Stimulated activated CD4-positive, alpha-beta T cell treated with anti-CD3 and anti-CD28 coated beads, Interleukin-12 subunit alpha, Interleukin-12 subunit beta, amount 100 ng/mL, for 48 hours (primary cell): ENCODE measurements at places on chromosomes 6 and 20.

DNA sequence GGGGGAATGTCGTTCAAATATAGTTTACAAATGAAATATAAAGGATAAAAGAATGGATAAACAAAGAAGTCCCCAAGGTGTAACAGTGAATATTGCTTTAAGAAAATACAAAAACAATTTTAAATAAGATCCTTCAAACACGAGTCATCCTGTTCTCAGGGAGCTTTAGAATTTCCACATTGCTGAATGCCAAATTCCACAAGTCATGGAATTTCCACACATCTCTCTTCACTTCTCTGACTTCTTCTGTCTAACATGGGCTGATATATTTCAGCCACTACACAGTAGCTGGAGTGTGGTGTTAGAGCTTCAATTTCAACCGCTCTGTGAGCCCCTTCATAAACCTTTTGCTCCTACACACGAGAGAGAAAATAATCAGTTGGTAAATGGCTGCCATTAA lies 28.0 kb downstream of the IL22RA2 start:
- DNase-seq, result no peak

- DNase-seq, result no peak
Measured at GRCh38 chr6:40946738-40947301, 92.2 kb downstream of the UNC5CL start.

- no peak for DNase-seq
Measured at GRCh38 chr6:33702345-33702977, 9.0 kb downstream of the UQCC2 start.

DNA sequence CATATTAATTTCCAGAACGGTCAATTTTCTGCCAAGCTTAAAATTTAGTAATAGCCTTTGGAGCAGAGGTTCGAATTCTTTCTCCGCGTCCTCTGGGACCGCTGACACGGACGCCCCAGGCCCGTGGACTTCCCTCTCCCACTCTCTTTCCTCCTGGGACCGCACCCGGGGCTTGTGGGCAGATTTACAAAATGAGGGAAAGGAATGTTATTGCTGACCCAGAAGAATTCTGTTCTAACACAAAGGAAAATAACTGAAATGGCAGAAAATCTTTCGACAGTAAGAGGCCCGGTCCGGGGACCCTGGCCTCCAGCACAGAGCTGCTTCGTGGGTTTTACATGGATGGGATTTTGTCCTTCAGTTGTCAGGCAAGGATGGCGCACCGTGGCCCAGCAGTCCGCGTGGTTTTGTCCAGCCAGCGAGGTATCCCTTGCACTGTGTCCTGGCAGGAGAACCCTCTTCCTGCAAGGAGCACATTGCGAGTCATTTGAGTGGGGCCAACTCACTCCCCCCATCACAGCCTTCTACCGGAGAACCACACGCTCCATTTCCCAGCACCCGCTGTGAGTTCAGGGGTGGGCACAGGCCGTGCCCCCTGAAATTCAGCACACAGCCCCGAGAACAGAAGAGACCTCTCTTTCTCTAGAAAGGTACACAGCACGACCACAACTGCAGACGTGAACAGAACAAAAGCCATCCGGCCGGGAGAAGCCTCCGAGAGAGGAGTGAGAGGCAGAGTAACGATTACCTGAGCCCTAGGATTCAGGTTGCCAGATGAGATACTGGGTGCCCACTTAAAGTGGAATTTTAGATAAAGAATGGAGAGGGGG lies 106.0 kb upstream of the AFDN start:
- DNase-seq, result no peak

DNA sequence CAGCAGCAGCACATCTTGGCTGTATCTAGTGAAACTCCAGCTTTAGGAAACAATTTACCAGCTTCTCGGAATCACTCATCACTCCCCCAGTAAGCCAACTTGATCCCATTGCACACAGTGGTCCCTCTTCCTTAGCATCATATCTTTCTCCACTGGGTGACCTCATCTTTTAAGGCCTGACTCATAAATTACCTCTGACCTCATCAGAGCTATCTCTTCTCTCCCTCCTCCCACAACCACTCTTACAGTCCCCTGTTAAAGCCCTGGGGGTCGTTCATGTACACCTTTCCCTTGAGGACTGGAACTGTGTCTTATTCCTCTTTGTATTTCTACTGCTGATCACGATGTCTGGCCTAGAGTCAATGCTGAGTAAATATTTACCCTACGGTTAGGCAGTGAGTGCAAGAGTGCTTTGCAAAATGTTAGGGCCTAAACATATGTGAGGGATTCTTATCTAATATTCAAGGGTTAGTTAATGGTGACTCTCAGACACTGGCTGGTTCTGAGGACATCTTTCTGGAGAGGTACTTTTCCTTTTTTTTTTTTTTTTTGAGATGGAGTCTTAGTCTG lies 187.2 kb downstream of the LRFN2 start:
- DNase-seq, result no peak

- DNase-seq, result no peak
Measured at GRCh38 chr6:80433010-80433672, 326.7 kb downstream of the BCKDHB start.

GRCh38 chr6:109221543-109222195 lies 126.4 kb downstream of the CEP57L1 start:
- DNase-seq, result no peak

DNA sequence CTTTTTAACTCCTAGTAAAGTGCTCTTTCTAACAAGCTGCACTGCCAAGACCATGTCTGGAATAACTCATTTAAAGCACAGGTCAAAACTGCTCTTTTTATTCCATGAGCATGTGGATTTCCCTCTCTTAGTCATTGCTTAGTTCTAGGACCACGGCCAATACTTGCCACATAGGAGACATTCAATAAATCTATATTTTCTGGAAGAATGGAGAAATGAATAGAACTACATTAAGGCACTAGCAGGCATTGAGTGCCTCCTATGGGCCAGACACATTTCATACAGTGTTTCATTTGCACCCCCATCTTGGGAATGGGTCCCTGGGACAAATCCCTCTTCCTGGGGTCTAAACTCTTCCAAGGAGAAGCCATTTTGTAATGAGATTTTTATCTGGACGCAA lies 552.8 kb upstream of the CITED2 start:
- DNase-seq, result no peak

DNA sequence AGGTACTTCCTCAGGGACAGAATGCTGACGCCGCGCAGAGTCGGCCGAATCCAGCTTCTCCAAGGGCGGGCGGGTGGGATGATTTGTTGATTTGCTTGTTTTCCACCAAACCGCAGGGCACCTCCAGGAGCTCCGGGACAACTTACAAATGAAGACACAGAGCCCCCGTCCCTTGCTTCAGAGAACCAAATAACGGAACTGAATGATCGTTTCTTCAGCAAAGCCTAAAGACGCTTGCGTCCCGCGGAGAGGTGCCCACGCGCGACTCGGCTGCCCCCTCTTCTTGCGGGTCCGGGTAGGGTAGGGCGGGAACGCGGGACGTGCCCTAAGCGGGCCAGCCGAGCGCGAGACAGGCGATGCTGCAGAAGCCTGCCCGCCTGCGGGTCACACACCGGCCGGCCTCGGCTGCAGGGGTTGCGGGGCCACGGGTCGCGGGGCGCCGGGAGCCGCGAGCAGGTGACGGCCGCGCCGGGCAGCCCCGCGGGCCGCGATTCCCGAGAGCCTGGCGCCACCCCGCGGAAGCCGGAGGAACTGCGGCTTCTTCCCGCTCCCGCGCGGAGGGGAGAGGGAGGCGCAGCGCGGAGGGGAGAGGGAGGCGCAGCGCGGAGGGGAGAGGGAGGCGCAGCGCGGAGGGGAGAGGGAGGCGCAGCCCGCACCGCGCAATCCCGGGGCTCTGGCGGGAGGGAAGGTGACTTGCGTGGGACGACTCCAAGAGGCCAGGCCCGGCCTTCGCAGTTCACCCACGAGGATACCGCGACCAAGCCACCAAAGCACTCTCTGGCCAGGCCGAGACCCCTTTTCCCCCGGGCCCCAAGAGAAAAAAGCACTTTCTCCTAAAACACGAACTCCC lies 7.7 kb upstream of the FOXF2 start:
- DNase-seq, result no peak

- no peak for DNase-seq
Measured at GRCh38 chr6:113558966-113559365, 298.2 kb upstream of the MARCKS start.

- no peak for DNase-seq
Measured at GRCh38 chr6:72374857-72375256, 247.0 kb upstream of the KCNQ5 start.

DNA sequence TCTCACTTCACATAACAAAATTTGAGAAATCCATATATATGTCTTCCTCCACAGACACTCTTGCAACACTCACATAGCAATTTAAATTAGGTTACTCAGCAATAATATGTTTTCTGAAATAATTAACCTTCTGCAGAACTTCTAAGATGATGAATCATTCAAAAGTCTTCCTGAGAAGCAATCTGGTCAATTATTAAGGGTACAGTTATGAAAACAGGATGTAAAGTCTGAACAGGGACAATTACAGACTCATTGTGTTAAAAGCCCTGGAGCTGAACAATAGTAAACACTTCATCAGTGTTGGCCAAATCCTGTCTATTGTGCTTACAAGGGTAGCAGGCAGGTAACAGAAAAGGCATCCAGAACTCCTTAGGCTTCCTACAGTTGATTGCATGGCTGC lies 75.4 kb downstream of the FILIP1 start:
- no peak for DNase-seq

DNA sequence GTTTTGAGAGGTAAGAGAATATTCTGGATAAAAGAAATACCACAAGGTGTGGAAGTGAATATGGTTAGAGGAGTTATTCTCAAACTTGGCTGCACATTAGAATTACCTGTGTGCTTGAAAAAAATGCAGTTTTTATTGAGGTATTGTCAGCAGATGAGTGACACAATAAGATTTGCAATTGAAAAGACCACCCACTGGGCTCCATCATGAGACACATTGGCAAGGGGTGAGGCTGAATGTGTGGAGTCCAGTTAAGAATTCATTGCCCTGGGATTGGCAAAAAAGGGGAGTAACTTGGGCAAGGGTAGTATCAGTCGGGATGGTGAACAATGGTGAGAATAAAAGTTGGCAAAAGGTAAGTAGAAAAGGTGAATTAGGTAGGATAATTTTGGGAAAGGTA lies 63.5 kb downstream of the MEI4 start:
- no peak for DNase-seq

DNA sequence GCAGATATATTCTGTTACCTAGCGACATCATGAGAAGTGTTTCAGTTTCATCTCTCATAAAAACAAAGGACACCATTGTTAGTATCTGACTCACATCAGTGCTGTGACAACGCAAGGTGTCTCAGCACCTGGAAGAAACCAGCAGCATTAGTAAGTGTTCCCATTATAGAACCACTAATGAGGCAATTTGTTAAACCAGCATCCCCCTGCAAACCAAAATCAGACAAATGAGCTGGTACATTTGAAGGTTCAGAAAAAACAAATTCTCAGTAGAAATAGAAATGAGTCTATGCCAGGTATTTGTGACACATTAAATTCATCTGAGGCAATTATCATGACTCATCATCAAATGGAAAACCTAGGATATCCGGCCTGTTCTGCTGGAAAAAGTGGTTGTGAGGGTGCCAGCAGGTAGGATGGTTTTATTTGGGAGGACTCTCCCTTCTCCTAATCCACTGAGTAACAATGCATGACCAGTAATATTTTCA lies 151.7 kb downstream of the TMEM200A start:
- DNase-seq, result no peak

GRCh38 chr6:161918628-161919205 lies 644.9 kb upstream of the AGPAT4 start:
- no peak for DNase-seq

- no peak for DNase-seq
Measured at GRCh38 chr20:22403632-22404361, 180.6 kb downstream of the FOXA2 start.

DNA sequence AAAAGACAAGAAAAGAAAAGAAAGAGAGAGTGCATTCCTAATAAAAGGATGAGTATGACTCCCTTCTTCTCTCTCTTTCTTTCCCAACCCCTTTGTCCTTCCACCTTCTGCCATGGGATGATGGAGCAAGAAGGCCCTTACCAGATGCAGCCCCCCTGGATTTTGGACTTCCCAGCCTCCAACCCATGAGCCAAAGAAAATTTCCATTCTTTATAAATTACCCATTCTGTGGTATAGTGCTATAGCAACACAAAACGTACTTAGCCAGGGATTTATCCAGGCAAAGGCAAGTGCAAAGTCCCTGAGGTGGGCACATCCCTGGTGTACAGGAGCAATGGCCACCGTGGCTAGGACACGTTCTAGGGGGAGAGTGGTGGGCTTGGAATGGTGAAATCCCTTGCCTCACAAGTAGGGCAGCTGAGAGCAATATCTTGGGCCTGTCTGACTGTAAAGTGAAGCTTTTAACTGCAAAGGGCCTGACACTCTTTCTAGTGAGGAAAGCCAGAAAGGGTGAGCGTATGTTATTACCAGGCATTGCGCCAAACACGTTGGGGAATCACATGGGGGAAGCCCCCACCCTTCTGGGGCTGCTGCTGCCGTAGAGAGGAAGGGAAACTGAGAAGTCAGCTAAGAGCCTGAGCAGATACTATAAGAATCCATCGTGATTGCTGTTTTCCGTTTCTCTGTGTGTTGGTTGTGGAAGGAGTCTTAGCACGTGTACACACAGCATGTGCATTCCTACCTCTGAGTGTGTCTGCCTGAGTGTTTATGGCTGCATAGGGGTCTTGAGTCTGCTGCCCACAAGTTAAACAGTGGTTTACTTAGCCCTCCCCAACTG lies 50.7 kb upstream of the SIRPA start:
- peak; percentile 24 for DNase-seq

DNA sequence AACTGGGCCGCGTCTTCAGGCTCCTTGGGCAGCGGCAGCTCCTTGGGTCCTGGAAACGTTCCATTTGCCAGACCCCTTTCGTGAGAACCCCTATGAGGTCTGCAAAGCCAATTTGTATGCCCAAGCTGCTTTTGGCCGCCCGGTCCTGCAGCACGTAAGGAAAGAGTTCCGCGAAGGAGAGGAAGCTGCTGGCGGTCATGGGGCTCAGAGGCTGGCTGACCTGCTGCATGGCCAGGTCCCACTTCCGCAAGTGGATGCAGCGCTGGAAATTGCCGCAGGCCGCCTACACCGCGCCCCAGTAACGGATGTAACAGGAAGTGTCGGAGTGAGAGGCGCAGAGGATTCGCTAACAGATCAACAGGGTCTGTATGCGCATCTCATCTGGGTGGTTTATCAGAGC lies 18.8 kb downstream of the RFPL4B start:
- no peak for DNase-seq
